ENCODE measurements at places on chromosomes 3 and 15. TPM values are rescaled to one million over a fixed set of nuclear protein-coding genes. Genes with fewer than 3 reads are reported as not detected.

GRCh38 chr3:52120556-52121463, 33.4 kb downstream of the POC1A start:
- DNase-seq, result no peak

DNA sequence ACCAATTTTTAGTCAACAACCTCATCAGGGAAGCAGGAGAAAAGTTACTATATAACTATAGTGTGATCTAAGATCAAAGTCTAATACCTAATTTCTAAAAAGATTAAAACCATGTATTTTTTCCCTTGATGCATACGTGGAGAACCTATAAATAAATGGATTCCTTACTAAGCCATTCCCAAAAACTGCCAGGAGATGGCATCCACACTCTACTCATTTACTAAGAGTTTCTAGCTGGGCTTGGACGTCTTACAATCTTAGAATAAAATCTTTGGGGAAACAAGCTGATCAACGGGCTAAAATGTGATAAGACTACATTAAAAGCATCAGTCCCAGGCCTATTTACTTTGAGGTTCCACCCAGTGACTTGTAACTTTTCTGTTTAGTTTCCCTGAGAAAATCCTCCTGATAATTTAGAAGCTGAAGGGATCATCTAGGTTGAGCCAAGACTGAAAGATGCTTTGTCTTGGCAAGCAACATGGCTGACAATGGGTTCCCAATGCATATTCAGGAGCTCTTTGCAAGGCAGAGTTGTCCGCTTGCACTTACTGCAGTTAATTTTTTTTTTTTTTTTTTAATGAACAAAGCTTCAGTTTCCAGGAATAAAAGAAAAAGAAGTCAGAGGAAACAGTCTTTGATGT, 85.5 kb upstream of the FGF12 start:
- DNase-seq, result peak; percentile 72

- DNase-seq, result peak; percentile 22
Observed at GRCh38 chr3:117692416-117692995, 982.9 kb downstream of the TUSC7 start.

DNA sequence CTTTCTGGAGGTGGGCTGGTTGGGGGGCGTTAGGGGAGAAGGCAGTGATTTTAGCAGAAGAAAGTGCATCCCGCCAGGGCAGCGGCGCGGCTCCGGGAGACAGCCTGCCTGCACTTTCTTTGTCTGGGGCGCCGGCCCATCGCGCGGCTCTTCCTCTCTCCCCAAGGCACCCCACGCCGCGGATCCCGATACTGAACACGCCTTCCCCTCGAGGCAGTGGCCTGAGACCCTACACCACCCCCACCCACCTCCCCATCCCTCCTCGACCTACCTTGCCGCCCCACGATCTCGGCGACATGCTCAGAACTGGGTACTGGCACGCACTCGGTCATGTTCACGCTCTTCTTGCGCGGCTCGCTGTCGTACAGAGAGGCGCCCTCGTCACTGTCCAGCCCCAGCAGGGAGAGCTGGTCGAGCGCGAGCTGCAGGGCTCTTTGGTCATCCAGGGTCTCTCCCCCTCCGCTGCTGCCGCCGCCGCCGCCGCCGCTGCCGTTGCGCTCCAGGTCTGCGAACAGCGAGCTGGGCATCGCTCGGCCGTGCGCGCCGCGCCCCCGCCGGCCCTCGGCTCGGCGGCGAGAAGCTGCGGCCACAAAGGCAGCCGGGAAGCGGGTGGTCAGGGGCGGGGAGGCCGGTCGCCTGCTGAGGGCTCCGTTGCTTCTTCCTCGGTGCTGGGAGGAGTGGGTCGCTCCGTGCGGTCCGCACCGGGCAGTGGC, 483 bp downstream of the MEX3B start:
- DNase-seq, result peak; percentile 63

GRCh38 chr15:67109141-67110034, 44.0 kb downstream of the SMAD3 start:
- DNase-seq, result peak; percentile 78

DNA sequence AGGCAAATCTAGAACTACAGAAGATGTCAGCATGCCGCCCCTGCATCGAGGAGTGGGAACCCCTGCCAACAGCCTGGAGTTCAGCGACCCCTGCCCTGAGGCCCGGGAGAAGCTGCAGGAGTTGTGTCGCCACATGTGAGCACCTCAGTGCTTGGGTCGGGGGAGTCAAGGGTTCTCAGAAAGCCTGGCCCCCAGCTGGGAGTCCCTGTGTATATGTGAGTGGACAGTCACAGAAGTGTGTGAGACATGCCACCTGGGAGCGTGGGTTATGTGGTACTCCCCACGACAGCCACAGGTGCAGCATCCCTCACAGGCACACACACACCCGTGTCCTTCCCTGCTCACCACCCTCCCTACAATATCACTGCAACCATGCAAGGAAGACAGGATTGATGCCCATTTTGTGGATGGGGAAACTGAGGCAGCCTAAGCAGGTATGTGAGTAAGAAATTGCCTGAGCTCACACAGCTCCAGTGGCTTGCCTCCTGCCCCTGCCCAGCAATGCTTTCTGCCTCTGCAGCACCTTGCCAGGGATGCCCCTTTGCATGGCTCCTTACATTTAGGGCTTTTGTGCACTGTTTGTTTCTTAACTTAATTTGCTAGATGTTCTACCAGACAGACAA, 28.3 kb downstream of the C3orf20 start:
- DNase-seq, result no peak

DNA sequence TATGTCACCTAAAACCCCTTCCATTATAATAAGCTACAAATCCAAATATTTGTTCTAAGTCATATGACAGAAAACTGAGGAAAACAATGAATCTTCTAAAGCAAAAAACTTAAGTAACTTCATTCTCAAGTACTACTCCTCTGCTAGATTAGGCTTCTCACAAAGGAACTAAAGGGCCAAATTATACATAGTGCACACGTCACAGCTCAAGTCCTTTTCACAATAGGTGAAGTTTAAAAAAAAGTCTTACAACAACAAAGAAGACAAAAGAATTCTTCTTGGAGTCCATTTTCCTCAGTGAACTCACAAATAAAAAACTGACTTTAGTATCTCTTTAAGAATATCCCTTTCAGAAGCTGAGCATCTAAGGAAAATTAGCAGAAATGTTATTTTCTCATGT, 479.9 kb downstream of the MAGI1 start:
- DNase-seq, result no peak

GRCh38 chr3:14175383-14176037, 2.9 kb downstream of the XPC start:
- DNase-seq, result no peak

GRCh38 chr3:66709532-66709931, 208.7 kb upstream of the LRIG1 start:
- peak; percentile 58 for DNase-seq

Gene MYO5C
- 2.2 TPM for total RNA-seq

DNA sequence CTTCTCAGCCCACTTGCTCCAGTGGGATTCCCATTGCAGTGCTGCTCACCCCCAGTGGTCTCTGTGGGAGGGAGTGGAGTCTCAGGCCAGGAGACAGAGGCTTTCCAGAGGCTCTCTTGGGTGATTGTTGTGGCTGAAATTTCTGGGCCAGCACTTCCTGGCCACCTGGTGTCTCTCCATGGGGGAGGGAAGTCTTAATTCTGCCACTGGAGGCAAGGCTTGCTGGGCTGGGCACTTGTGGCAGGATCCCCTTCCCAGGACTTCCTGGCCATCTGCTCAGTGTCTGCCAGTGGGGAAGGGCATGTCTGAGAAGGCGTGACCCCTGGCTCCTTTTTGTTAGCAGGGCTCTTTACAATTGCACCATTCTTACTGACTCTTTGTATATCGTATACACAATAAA, 351.8 kb downstream of the GABRB3 start:
- DNase-seq, result no peak

DNA sequence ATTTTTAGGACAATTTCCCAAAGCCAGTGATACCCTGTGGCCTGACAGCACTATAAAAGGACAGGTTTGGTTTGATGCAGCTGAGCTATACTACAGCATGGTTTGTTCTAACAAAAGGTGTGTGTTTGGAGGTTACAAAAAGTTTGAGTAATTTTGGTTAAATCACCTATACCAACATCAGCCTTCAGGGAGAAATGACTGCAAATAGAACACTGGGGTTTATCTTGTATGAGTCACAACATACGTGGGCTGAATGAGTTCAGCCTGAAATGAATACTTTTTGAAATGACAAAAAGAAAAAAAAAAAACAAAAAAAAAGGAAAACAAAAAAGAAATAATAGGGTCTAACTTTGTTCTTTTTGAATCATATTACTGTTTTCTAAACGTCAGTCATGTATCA, 345.7 kb downstream of the CNTN3 start:
- DNase-seq, result no peak

Gene GP9
- 3.6 TPM for total RNA-seq

- no peak for DNase-seq
Observed at GRCh38 chr3:102057781-102058421, 208.6 kb downstream of the NFKBIZ start.

GRCh38 chr3:4593014-4593413, 99.9 kb downstream of the ITPR1 start:
- no peak for DNase-seq

- no peak for DNase-seq
Observed at GRCh38 chr3:59510576-59510975, 460.8 kb upstream of the CFAP20DC start.

- peak; percentile 43 for DNase-seq
Observed at GRCh38 chr3:49006408-49007067, 653 bp upstream of the WDR6 start.

GRCh38 chr15:90095521-90095959, 6.7 kb downstream of the IDH2 start:
- no peak for DNase-seq

DNA sequence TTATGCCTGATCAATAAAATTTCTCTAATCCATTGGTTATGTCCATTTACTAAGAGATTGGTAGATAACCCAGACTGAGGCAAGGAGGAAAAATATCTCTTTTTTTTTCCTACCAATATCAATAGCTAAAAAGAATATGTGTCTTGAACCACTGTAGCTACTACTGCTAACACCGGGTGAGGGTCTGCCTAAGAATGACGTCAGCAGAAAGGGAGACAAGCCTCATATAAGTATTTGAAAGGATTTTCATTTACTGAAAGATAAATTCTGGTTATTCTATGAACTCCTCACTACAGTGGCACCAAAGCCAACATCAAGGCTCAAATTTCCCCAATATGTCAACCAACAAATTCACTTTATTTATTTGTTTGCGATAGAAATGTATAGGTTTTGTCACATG, 389.0 kb upstream of the ALCAM start:
- DNase-seq, result no peak

Gene CGNL1
- total RNA-seq, result 22.4 TPM

- no peak for DNase-seq
Observed at GRCh38 chr3:149475451-149476060, 1.1 kb downstream of the TM4SF4 start.

Gene KIF9
- total RNA-seq, result not detected

DNA sequence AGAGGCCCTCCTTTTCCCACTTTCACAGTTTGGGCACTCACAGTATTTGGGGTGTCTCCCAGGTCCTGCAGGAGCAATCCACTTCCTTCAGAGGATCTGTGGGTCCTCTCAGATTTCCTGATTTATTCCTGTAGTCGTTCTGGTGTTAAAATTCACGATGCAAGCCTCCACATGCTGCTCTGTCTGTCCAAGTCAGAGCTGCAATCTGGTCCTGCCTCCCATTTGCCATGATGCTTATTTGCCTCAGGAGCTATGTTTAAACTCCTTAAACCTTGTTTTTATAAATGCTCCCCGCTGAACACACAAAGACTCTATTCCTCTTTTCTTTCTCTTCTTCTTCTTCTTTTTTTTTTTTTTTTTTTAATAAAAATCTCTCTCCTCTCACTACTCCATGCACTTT, 558.7 kb upstream of the NECTIN3 start:
- no peak for DNase-seq

GRCh38 chr3:24004171-24004938, 59.3 kb downstream of the NR1D2 start:
- no peak for DNase-seq

Gene MED12L
- total RNA-seq, result 2.2 TPM

- DNase-seq, result no peak
Observed at GRCh38 chr3:111032677-111033076, 38.9 kb upstream of the NECTIN3 start.

DNA sequence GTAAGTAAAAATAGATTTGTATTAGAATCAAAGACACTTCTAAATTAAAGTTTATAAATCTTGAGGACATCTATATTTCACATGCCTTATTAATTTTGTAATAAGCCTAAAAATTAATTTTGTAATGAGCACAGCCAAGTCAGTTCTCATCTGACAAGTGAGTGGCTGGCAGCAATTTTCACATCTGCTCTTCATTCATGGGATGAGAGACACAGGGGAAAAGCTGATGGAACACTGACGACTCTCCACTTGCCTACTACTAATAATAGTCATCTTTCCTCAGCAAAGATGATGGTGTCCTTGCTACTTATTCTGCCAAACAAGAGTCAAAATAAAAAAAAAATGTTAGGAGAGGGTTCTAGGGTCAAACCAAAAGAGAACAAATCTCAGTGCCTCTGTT, 14.4 kb upstream of the CMSS1 start:
- no peak for DNase-seq

GRCh38 chr3:48516571-48516970, 12.6 kb upstream of the SHISA5 start:
- DNase-seq, result no peak

DNA sequence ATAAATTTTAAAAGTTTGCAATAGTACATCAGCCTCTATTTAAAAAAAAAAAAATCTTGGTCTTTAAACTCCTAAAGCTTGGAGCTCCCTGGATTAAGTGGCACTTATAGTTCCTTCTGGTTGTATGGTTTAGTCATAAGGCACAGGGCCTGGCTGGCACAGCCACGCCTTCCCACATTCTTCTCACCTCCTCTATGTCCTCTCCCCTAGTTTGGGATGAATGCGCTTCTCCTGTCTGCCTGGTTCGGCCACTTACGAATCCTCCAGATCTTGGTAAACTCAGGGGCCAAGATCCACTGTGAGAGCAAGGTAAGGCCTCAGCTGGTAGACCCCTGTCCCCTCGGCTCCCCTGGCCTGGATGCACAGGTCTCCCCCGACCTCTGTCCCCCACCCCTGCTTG, 10.0 kb downstream of the ANKDD1A start:
- peak; percentile 18 for DNase-seq

DNA sequence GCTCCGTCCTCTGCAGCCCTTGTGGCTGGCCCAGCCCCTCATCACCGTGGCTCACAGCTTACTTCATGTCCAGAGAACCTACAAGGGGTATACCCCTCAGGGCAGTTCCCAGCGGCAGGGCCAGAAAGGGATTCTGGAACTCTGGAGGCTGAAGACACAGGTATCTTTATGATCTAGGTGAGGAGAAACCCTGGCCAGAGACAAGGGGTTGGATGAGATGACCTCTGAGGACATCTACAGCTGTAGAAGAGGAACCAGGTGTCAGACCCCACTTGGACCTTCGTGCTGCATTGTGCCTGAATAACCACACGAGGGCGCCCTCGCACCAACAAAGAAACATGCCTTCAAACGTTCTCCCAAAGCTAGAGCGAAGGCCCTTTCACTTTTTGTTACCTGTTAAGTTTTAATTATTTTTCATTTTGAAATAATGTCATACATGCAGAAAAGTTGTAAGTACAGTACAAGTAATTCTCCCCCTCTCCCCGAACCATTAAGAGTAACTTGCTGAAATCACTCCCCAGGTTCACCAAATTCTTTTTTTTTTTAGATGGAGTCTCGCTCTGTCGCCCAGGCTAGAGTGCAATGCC, 118.7 kb upstream of the SMAD3 start:
- DNase-seq, result peak; percentile 74

Gene GOLGA8R
- 8.2 TPM for total RNA-seq

- no peak for DNase-seq
Observed at GRCh38 chr3:108239082-108239481, 16.9 kb upstream of the IFT57 start.

- DNase-seq, result peak; percentile 32
Observed at GRCh38 chr3:193593668-193594030, 641 bp downstream of the OPA1 start.

- DNase-seq, result no peak
Observed at GRCh38 chr15:75591655-75592364, 12.7 kb upstream of the PTPN9 start.
